ENCODE measurements at places on chromosomes 1 and 21.

GRCh38 chr21:42175110-42175710, 43.7 kb upstream of the ABCG1 start:
- no peak for DNase-seq

- no peak for DNase-seq
These were observed 69.2 kb downstream of the NFIA start for GRCh38 chr1:61151565-61151964.

DNA sequence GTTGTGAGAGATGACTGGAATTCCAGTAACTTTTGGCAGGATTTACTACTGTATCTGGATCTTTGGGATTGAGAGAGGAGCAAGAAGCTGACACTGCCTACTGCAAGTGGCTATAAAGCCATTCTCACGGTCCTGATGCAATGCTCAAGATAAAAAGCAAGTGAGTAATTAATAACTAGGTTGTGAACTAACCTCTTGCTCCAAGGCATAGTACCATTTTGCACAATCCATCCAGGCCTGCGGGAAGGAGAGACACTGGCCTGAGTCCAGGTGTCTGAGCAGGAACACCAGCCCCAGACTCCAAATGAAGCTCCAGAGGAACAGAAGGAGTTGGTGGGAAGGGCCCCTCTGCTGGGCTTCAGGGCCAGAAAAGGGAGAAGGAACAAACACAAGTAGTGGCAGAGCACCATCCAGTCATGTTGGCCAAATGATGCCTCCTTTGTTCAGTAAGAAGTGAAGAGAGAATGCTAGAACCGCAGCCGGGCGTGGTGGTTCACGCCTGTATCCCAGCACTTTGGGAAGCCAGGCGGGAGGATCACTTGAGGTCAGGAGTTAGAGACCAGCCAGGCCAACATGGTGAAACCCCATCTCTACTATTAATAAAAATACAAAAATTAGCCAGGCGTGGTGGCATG, 9.9 kb upstream of the SLC45A3 start:
- DNase-seq, result no peak

DNA sequence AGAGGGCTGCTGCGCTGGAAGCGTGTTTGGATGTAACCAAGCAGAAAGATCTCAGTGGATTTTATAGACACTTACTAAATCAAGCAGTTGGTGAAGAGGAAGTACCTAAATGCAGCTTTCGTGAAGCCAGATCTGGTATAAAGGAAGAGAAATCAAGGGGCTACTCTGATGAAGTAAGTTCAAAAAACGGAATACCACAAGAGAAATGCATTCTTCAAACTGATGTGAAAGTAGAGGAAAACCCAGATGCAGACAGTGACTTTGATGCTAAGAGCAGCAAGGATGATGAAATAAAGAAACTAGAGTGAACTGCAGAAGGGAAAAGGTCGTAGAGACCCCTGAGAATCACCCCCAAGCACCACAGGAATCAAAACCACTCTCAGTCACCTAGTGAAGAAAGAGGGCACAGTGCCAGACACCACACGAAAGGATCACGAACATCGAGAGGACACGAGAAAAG, 40.8 kb upstream of the NEXN start:
- no peak for DNase-seq

GRCh38 chr1:100773444-100773843, 53.9 kb downstream of the VCAM1 start:
- DNase-seq, result no peak

GRCh38 chr1:188128761-188129160, 1300.0 kb downstream of the PLA2G4A start:
- DNase-seq, result no peak

DNA sequence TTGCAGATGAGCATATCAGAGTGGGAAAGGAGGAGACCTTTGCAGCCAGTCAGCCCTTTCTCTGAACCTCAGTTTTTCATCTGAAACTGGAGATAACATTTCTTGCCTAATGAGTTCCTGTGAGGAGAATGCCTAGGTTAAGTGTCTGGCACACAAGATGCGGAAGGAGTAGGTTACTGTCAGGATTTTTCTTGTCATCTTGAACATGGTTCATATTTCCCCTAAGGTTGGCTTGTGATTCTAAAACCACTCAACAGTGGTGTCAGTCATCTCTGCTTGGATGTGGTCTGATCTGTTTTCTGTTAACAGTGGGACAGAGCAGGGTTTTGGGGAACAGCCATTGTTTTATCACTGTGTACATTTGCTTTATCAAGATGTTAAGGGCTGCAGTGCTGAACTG, 70.6 kb downstream of the TGFB2 start:
- no peak for DNase-seq

DNA sequence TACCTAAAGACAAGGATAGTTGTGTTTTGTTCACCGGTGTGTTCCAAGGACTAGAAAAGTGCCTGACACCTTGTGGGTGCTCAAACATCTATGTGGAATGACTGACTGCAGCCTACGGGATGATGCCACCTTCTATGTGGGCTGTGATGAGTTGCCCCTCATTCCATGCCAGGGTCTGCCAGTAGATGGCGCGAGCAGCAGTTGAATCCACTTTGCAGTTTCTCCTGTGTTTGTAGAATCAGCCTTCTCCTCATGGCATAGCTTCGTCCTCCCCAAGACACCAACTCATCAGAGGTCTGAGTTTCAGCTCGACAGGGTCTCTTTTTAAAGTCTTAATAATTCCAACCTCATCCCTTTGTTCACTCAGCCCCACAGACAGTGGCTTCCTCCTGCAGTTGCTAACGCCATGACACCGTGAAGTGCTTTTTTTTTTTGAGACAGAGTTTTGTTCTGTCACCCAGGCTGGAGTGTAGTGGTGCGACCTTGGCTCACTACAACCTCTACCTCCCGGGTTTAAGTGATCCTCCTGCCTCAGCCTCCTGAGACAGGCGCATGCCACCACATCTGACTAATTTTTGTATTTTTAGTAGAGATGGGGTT, 133.7 kb downstream of the CAPN8 start:
- DNase-seq, result peak; percentile 7

DNA sequence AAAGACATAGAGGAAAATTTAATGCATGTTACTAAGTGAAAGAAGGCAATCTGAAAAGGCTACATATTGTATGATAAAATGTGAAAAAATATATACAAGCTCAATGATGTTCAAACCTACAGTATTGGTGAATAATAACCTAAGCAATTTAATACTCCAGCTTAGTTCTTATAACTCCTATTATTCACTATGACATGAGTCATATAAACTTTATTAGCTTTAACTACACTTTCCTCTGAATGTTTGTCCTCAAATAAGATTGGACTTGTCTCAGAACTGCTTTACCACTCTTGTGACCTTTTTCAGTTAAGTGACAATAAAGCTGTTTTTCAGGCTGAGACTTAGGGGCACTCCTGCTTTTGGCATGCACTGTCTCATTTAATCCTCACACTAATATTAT, 50.9 kb downstream of the CNST start:
- DNase-seq, result no peak

All from NCI-H1105 (cell line).